ENCODE measurements at places on chromosomes 1 and 21. TPM values are rescaled to one million over a fixed set of nuclear protein-coding genes. Genes with fewer than 3 reads are reported as not detected.

Gene TEX38
- total RNA-seq = not detected

Gene GPR61
- not detected for total RNA-seq

Gene PDE4B
- total RNA-seq = 0.26 TPM

Gene LIN28A
- total RNA-seq = 0.64 TPM

Gene SERTAD4
- 0.31 TPM for total RNA-seq

Gene TRIM58
- not detected for total RNA-seq

Gene PCP4L1
- total RNA-seq = not detected

Gene TNFRSF9
- 0.23 TPM for total RNA-seq

Gene TRAF3IP3
- total RNA-seq = 0.67 TPM

Gene LPAR3
- total RNA-seq = 6.3 TPM

Gene ATP5PO
- 190 TPM for total RNA-seq

Gene GPR25
- total RNA-seq = not detected

Gene MNDA
- total RNA-seq = not detected

Gene SELP
- total RNA-seq = not detected

Gene DMRTA2
- total RNA-seq = not detected

Gene RGS16
- 0.23 TPM for total RNA-seq
